SHP77 treated with DMSO at 0.1 percent for 48 hours (cell line): ENCODE measurements at places on chromosomes 6 and 20.

DNA sequence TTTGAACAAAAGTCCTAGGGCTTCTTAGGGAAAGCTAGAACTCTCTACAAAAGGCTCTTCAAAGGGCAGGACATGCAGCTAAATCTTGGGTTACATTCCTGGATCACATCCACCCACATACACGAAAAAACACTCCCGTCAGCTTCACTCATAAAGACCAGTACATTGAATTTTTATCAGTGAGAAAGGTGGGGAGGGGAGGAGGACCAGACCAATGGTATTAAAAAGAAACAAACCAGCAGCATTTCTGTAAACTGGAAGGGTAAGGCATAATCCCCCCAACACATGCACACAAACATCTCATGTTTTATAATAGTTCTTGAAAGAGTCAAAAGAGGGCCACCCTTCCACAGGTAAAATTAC, 31.6 kb downstream of the MYLK4 start:
- no peak for DNase-seq

DNA sequence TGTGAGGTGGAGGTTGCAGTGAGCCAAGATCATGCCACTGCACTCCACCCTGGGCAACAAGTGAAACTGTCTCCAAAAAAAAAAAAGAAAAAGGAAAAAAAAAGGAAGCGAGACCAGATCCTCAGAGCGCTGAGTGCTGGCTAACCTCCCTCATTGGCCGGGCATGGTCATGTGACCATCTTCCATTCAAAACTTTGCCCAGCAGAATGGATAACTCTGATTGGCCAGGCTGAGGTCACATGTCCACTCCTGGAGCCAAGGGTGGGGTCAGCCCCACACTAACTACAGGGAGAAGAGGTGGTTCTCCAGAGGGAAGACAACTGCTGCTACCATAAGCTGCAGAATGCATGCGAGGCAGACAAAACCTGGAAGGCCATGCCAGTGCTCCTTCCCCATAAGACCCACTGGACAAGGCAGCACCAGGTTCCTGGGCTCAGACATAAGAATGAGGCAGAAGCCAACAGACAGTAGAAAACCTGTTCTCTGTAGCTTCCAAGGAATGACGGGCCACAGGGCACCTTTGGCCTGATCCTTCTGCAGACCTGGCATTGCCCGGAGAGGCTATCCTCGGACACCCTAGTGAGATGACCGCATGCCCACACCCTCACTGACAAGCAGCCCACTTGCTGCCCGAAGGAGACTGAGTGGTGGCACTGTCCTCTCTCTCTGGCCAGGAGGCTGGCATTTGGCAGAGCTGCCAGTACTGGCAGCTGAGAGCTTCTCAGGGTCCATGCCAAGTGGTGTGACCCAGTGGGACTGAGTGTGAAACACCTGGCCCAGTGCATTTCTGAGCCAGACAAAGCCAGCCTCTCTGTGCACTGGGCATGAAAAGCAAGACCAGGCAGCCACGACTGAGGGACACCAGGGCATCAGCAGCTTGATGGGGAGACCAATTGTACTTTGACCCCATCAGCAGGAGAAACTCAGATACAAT, 311.9 kb upstream of the SULF2 start:
- DNase-seq = no peak

DNA sequence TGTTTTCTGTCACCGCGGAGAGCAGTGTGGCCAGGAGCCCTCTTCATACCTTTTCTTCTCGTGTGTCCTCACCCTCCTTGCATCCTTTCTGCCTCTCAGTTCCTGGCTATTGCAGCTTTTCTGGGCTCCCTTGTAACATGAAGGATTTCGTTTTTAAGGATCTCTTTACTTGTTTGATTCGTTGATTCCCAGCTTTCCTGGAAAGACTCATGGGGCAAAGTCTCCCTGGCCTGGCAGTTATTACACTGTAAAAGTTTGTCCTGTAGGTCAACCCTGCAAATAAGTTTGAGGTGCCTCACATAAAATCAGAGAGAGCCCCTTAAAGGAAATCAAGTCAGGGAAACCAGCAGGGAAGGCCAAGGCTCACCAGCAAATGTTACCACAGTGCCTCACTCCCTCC, 70.1 kb downstream of the ISM1 start:
- no peak for DNase-seq

DNA sequence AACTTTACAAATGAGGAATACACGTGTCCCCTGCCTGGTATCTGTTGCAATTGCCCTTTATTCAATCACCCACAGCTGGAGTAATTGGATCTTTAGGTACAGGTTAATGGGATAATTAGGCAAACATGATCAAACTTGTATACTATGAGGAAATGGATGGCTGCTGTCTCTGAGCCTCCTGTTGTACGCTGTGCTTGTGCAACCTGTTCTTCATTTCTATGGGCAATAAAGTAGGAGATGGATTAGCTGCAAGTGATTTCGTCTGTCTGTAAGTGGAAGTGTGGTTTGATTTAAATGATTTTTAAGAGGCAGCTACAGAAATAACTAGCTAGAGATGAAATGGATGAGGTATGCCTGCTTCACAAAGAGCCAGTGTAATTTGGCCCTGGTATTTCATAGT, 474.1 kb downstream of the RNF144B start:
- DNase-seq = no peak
